ENCODE measurements at places on chromosomes 16 and 17. TPM values are rescaled to one million over a fixed set of nuclear protein-coding genes. Genes with fewer than 3 reads are reported as not detected.

C16orf86 gene
- 0.84 TPM for total RNA-seq

SMG1 gene
- 49.5 TPM for total RNA-seq

SPAG5 gene
- 24.3 TPM for total RNA-seq

TBC1D3C gene
- total RNA-seq, result not detected

TIMP2 gene
- total RNA-seq, result 16.1 TPM

ITGAX gene
- total RNA-seq, result 1.9 TPM

TPPP3 gene
- total RNA-seq, result 3.7 TPM

CIITA gene
- 4.5 TPM for total RNA-seq

SEPTIN1 gene
- 2.4 TPM for total RNA-seq

CD300LG gene
- total RNA-seq, result 0.28 TPM

ARHGAP23 gene
- total RNA-seq, result 148 TPM

DNAI2 gene
- not detected for total RNA-seq

CX3CL1 gene
- total RNA-seq, result 3.7 TPM

HSD3B7 gene
- total RNA-seq, result 14.5 TPM

LRRC37A gene
- 1.4 TPM for total RNA-seq

Measured in esophagus mucosa (tissue), 1 donor.